ENCODE measurements at places on chromosomes 4 and X.

DNA sequence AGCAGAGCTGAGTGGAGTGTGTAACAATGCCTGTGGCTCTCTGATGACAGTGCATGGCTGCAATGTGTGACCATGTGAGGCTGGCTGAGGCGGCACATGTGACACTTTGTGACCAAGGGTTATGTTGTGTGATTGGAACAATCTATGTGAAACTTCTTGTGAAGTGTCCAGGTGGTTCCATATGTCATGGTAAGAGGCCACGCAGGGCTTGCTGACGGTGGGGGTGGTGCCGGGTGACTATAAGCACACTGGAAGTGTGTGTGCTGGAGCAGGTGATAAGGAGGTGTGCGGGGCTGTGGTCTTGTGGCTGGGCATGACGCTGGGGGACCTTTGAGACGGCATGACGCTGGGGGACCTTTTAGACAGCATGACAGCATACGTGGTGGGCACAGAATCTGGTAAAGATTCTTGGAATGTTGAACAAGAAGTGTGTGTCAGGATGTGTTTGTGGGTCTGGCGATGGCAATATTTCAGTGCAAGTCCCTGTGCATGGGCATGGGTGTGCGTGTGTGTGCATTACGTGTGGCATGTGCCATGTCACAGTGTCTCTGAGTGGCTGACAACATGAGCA is 7.4 kb upstream of the HDAC6 start:
- no peak for DNase-seq

DNA sequence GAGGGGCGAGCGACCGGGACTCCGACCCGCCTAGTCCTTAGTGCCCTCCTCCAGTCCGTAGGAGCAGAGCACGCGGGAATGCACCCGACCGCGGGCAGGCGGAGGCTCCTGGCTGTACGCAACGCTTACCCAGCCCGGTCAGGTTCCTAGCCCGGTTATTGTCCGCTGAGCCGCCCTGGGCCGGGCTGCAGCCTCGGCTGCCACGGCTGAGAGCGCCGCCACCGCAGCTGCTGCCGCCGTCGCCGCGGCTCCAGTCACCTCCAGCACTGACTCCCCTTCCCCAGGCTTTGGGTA is at the start of gene AMER1:
AMER1 (minus strand) TSS at position 268 of the 294 bp plus-strand sequence. CDS start 12,422 bp downstream, outside the sequence.
- DNase-seq, result no peak

GRCh38 chr4:148015468-148015867 is 283.6 kb downstream of the ARHGAP10 start:
- no peak for DNase-seq

- no peak for DNase-seq
These were observed 55.7 kb downstream of the SPANXN3 start for GRCh38 chrX:143461606-143462005.

DNA sequence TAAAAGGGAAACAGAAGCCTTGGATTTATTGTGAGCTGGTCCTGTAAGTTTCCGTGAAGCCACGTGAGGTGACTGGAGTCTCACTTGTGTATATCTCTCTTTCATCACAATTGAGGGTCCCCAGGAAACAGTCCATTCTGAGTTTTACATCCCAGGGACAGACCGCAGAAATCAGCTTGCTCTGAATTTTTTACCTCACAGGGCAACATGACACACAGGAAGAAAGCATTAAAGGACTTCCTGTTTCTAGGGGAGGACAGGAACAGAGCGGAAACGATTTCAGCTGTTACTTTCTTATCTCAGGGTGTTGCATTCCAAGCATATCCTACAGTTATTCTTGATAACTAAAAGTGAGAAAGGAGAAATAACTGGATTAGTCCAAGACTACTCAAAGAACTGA is 553.5 kb downstream of the TRAM1L1 start:
- DNase-seq, result no peak

DNA sequence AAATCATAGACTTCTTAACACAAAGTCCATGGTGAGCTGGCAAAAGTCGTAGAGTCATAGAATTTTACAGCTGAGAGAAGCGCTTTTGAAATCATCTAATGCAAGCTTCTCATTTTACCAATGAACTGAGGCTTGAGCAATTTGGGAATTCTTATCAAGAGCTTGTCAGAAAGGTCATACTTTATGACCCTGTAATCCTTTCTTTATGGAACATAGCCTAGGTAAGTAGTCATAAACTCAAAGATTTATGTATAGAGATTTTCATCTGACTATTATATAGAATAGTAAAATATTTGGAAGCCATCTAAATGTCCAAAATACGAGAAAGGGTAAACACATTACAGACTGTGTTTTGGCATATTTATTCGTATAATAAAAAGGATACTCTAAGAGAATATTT is 563.5 kb downstream of the PCDH7 start:
- DNase-seq, result no peak

DNA sequence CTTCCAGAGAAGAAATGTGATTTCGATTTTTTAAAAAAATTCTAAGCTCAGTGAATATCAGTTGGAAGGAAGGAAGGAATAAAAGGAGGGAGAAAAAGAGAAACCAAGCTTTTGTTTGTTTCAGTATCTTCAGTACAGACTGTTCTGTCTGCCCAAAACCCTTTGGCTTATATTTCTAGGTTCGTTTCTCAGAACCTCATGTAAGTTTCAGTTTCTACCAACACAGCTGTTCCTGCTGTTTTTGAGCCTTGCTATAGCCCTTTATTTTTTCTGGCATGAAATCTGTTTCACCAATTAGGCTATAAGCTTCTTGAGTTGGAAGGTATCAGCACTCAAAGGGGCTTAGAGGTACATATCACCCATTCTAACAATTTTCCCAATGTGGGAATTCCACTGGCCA is 157.9 kb downstream of the GBA3 start:
- DNase-seq, result no peak

Measured in T-helper 17 cell (primary cell).